AG20443 (cell line): ENCODE measurements at places on chromosomes 3 and 15.

DNA sequence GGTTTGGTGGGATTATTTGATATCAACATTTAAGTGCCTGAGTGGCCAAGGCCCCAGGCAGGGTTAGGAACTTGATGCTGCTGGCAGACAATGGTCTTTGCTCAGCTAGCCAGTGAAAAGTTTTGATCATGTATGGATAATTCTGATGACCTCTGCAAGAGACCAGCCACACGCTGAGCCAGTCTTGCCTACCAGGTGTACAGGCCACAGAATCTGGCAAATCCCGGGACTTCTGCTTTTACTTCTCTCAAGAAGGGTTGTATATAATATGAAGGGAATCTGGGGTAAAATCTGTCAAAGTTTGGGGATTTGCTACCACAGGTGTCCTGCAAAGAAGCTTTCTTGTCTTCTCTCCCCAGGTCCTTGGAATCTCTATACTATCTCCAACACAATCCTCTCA is 331.4 kb upstream of the GOLIM4 start:
- DNase-seq = no peak

- no peak for DNase-seq
Observed at GRCh38 chr3:9994086-9994844, 7.6 kb upstream of the EMC3 start.

- DNase-seq = no peak
Observed at GRCh38 chr15:101156509-101157159, 95.2 kb downstream of the CHSY1 start.

DNA sequence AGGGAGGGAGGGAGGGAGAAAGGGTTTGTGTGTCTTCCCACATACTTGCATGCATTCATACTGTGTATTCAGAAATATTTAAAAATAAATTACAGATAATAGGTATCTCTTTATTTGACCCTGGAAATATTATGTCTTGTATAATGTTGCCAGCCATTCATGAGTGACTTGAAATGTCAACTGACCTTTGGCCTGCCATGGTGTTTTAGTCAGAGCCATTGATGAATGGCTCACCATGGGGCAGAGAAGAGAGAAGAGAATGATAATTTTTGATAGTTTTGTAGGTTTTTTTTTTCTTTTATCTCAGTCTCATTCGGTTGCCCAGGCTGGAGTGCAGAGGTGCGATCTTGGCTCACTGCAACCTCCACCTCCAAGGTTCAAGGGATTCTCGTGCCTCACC is 121.2 kb downstream of the ATG7 start:
- no peak for DNase-seq

DNA sequence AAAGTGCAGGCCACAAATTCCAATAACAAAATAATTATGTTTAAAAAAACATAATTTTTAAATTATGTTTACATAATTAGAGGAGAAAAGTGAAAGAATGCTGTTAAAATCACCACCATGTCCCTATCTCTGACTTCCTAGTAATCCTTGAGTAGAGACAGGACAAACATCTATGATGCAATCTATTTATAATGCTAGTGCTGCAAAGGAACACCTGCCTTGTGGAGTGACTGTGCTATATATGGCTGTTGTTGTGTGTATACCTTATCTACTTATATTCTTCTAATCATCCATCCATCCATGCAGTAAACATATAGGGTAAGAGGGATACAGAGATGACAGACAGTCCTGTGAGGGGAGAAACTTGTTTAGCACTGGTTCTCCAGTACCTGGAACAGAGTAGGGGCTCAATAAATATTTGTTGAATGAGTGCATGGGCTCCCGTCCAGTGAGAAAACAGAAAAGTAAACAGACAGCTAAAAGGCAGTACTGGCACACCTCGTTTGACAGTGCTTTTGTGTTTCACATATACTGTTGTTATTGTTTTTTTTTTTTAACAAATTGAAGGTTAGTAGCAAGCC is 229.3 kb upstream of the UBE2E1 start:
- DNase-seq = no peak

- no peak for DNase-seq
Observed at GRCh38 chr15:71149646-71150557, 34.6 kb downstream of the THSD4 start.

GRCh38 chr15:26083457-26083856 is 220.3 kb upstream of the ATP10A start:
- no peak for DNase-seq

DNA sequence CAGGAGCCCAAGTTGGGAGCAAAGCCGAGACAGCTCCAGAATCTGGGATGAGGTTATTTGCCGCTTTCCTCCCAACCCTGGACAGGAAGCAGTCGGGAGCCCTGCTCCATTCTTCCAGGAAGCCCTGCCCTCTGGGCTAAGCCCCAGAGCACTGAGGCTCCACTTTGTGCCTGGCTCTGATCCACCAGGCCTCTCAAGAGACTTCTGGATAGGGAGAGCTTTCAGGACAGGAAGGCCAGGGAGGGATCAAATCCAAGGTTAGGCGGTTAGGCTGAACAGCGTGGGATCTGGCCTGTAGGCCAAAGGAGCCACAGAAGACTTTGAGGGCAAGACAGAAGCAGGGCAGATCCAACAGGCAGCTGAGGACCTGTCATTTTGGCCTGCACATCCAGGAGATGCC is 835 bp downstream of the STOML1 start:
- peak; percentile 49 for DNase-seq

- DNase-seq = no peak
Observed at GRCh38 chr3:196047391-196048030, 34.4 kb downstream of the TFRC start.

- no peak for DNase-seq
Observed at GRCh38 chr3:62718515-62719320, 156.5 kb downstream of the CADPS start.

- no peak for DNase-seq
Observed at GRCh38 chr15:99424131-99424571, 141.6 kb upstream of the MEF2A start.

- DNase-seq = no peak
Observed at GRCh38 chr3:127349501-127350171, 61.8 kb upstream of the PRR20G start.

DNA sequence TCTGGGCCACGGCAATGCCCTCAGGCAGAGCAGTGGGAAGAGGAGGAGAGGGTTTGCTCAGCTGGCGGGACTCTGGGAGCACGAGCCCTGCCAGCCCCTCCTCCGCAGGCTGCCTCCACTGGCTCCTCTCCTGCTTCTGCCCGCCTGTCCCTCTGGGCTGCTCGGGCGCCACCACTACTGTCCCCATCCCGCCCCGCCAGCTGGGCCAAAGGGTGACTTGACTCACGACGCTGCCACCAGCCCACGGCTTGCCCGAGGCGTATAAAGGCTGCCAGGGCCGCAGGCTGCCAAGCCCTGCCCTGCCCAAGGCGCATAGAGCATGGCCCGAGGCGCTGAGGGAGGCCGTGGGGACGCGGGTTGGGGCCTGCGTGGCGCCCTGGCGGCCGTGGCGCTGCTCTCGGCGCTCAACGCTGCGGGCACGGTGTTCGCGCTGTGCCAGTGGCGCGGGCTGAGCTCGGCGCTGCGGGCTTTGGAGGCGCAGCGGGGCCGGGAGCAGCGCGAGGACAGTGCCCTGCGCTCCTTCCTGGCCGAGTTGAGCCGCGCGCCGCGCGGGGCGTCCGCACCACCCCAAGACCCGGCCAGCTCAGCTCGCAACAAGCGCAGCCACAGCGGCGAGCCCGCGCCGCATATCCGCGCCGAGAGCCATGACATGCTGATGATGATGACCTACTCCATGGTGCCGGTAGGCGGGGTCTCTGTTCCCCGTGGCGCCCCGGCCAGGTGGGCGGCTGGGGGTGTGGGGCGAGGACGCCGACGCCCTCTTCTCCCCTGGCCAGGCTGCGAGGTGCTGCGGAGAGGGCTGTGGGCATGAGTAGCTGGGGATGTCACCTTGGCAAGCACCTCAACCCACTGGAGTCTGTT is at the start of gene GLDN:
Gene GLDN, plus strand, starts transcription at position 290 of the 861 bp plus-strand sequence. Its CDS starts 30 bp downstream, at position 320.
- peak; percentile 62 for DNase-seq

GRCh38 chr15:101401286-101401685 is 88.2 kb downstream of the PCSK6 start:
- no peak for DNase-seq

GRCh38 chr15:99616773-99617342 is 51.1 kb downstream of the MEF2A start:
- DNase-seq = no peak

DNA sequence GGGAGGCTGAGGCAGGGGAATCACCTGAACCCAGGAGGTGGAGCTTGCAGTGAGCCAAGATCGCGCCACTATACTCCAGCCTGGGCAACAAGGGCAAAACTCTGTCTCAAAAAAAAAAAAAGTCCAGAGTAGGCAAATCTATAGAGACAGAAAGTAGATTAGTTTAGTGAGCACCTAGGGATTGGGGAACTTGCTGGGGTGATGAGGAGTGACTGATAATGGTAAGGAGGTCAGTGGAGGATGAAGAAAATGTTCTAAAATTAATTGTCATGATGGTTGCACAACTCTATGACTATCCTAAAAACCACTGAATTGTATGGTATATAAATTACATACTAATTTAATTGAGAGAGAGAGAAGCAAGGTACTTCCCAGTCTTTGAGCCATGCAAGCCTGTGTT is 27.8 kb upstream of the LYZL4 start:
- DNase-seq = no peak

GRCh38 chr15:94576889-94577533 is 345.6 kb downstream of the MCTP2 start:
- DNase-seq = peak; percentile 13

- DNase-seq = no peak
Observed at GRCh38 chr15:29223640-29224039, 46.0 kb downstream of the NSMCE3 start.

DNA sequence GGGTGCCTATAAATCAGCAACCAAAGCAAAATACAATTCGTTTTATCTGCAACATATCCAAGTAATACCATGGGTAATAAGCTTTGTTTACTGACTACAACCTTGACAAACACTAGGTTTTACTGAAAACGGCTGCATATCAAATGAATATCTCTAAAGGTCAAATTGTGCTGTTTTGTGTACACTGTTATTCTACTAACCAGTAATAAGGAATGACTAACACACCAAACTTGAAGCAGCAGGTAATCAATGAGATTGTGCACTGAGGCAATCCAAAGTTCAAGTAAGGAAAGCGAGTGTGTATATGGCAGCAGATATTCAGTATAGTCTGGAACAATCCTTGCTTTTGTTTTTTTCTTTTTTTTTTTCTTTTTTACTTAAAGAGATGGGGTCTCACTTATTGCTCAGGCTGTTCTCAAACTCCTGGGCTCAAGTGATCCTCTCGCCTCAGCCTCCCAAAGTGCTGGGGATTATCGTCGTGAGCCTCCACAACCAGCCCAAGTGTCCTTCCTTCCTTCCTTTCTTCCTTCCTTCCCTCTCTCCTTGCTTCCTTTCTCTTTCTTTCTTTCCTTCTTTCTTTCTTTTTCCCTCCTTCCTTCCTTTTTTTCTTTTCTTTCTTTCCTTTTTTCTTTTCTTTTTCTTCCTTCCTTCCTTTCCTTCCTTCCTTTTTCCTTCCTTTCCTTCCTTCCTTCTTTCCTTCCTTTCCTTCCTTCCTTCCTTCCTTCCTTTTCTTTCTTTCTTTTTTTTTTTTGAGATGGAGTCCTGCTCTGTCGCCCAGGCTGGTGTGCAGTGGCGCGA is 34.9 kb downstream of the AP3S2 start:
- DNase-seq = no peak

GRCh38 chr3:72143322-72143721 is 358.4 kb upstream of the PROK2 start:
- peak; percentile 50 for DNase-seq

DNA sequence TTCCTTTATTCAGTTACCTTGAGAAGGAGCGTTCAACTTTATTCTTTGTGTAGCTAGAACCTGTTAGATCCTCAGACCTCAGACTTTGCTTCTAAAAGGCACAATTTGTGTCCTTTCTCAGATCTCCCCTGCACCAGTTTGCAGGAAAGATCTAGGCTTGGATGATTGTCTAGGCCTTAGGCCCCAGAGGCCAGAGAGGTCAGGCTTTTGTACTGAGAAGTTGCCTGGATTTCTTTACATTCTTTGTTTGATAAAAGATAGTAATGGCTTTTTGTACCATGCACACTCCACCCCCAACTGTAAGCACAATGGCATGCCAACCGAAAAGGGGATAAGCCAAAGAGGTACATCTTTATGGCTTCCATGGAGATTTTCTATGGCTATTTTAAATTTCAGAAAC is 719.6 kb upstream of the NR2F2 start:
- no peak for DNase-seq

- peak; percentile 66 for DNase-seq
Observed at GRCh38 chr3:27659279-27660021, 62.7 kb downstream of the EOMES start.

- no peak for DNase-seq
Observed at GRCh38 chr3:100695696-100696095, 13.6 kb upstream of the TFG start.

- no peak for DNase-seq
Observed at GRCh38 chr15:78291698-78292097, 7.7 kb downstream of the SKIC8 start.

- peak; percentile 46 for DNase-seq
Observed at GRCh38 chr3:122577409-122578031, at the start of gene PARP15. Gene PARP15 (plus strand): TSS chr3:122577650. CDS start chr3:122577668, 18 bp downstream.

DNA sequence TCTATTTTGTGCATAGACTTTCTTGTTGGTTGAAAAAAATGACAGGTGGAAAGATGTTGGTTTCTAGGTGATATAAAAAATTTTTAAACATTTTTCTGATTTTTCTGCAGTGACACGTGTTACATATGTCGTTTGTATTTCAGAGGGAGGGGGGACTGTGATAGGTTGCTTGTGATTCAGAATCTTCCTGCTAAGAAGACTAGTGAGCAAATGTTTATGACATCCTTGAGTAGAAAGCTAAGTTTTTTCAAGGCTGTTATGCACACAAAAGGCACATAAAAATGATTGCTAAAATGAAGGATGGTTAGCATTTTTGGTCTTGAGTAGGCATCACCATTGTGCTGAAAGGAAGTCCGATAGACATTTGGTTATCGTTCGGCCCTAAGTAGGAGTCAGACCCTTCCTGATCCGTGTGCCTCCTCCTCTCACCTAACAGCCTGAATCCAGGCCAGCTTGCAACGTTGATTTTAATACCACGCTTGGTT is 1.5 kb downstream of the ZNF639 start:
- DNase-seq = peak; percentile 14

DNA sequence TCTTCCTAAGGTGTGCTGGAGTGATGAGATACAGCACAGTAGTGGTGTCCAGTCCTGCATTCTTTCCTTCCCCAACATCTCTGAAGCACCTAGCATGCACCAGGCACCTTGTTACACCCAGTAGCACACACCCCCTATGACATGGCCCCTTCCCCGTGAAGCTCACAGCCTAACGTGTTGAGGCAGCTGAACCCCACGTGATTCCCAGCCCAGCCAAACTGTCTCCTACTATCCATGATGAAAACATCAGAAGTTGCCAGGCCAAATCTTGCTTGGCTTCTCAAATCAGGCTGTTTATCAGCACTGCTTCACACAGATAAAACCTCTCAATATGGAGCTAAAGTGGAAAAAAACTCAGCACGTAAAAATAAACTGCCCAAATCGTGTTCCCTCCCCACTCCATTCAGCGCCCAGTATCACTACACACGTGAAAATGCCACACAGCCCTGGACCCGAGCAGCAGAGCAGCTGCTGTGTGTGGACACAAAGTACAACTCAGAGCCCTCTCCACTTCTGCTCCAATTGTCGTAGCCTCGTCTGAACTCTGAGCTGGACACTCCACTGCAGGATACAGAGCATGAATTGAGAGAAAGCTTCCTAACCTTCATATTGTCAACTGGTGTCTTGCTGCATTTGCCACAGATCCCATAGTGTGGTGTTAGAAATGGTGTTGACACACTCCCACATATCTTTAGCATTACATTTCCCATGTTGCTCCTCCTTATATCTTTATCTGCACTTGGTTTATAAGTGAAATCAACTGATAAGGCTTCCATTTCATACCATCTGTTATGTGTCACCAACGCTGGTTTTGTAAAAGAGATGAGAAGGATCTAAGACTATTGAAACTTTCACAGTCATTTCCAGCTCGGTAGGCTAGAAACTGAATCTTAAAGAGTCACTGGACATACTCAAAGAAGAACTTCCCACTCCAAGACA is 279.8 kb downstream of the RORA start:
- DNase-seq = no peak
